Activated T-cell treated with anti-CD3 and anti-CD28 coated beads for 1 hour (primary cell): ENCODE measurements at places on chromosomes 2 and 18.

GRCh38 chr2:13694673-13695072 lies 937.8 kb upstream of the LRATD1 start:
- DNase-seq, result no peak

DNA sequence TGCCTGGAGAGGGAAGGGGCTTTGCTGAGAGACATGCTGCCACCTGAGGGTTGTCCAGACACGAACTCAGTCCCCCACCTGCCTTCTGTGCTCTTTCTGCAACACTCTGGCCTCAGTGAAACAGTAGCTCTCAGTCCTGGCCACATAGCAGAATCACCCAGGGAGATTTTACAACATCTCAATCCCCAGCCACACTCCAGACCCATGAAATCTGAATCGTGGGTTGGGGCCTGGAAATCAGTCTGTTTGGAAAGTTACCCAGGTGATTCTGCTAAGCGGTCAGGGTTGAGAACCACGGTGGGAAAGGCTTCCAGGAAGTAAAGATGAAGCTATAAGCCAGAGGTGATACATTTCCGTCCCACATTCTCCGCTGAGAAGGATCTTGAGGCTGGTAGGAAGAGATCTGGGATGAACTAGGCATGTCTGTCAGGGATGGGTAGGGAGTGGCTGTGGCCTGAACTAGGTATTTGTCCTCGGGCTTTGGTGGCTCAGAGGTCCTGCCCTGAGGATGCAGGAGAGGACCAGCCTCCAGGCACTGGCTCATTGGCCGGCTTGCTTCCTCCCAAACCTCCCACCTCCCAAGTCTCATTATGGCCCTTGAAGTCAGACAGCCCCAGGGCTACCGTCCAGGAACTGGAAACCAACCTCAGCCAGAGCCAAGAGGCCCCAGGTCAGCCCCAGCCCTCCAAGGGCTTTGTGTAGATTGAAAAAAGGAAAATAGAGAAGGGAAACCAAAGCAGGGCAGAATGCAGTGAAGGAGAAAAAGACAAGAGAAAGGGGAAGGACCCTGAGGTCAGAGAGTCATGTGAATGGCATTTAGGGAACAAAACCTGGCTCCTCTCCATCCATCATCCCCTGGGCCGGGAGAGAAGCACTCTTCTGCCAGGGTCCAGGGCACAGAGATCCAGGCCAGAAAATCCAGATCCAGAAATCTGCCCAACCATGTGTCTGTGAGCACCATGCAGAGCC lies 119.6 kb downstream of the ZFP36L2 start:
- no peak for DNase-seq

DNA sequence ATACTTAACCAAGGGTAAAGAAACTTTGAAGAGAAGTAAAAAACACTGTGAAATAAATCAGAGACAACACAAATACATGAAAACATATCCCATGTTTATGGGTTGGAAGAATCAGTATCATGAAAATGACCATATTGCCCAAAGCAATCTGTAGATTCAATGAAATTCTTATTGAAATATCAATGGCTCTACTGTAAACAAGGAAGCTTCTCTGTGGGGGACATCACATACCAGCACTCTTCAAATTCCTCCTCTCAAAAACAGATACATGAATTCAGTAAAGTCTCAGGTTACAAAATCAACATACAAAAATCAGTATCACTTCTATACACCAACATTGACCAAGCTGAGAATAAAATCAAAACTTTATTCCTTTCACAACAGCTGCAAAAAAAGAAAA lies 63.5 kb upstream of the CNTNAP5 start:
- no peak for DNase-seq

- no peak for DNase-seq
Observed at GRCh38 chr18:41870817-41871216, 84.2 kb upstream of the PIK3C3 start.

- DNase-seq, result no peak
Observed at GRCh38 chr2:66794070-66794469, 359.1 kb downstream of the MEIS1 start.

DNA sequence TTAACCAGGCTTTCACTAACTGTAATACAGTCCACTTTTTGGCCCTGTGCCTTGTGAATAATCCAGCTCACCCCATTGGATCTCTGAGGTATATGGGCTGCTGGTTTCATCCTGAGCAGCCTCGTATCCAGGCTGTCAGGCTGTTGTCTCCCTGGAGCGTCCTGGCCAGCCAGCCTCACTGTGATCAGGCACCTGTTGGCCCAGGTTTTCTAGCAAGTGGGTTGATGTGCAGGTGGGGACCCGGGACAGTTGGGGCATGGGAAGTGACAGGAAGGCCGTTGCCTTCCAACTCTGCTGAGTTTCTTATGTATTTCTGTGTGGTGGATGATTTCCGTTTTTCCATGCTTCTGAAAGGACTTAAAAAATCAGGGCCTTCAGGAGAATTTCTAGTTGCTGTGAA lies 132.4 kb downstream of the ACOXL start:
- DNase-seq, result no peak
